ENCODE measurements at places on chromosomes 6 and 20.

DNA sequence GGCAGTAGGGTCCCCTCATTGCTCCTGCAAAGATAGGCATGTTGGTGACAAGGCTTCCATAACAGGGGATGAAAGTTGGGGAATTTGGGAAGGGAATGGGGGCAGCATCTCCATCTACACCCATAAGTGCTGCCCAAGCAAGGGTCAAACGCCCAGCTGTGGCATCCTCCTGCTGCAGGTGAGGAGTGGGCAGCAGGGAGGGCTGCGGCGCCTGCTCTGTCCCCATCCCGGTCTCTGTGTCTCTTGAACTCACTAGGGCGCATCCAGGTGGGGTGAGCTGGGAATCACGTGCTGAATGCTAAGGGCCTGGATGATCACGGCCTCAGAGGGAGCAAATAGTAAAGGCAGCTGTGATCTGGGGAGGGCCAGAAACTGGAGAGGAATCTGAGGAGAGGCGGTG lies 9.1 kb downstream of the MICA start:
- DNase-seq, result no peak

DNA sequence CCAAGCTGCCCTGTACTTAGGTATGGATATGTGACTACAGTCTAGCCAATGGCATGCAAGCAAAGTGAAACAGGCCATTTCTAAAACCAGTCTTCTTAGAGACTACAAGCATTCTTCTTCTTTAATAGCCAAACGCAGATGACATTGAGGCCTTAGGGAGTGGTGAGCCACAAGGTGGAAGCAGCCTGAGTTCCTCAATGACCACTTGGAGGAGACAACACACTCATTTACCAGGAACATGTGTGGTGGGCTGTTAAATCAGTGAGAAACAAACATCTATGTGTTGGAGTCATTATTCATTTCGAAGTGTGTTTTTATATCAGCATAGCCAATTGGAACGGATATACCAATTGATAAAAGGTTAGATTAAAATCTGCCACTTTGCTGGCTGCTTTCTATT lies 122.0 kb downstream of the GFRAL start:
- no peak for DNase-seq

DNA sequence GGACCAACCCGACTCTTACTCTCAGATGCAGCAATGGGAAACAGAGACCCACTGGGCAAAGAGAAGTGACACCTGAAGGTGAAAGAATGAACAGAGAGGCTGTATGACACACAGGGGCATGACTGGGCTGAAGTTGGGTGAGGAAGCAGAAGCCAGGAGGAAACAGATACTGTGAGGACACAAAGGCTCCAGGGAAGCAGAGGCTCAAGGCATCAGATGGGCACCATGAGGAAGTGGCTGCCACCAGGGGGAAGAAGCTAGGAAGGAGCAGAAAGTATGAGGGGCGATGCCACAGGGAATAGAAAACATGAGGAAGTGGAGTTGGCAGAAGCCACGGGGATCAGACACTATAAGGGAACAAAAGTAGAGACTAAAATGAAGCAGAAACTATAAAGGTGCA lies 30.9 kb upstream of the OCSTAMP start:
- no peak for DNase-seq

DNA sequence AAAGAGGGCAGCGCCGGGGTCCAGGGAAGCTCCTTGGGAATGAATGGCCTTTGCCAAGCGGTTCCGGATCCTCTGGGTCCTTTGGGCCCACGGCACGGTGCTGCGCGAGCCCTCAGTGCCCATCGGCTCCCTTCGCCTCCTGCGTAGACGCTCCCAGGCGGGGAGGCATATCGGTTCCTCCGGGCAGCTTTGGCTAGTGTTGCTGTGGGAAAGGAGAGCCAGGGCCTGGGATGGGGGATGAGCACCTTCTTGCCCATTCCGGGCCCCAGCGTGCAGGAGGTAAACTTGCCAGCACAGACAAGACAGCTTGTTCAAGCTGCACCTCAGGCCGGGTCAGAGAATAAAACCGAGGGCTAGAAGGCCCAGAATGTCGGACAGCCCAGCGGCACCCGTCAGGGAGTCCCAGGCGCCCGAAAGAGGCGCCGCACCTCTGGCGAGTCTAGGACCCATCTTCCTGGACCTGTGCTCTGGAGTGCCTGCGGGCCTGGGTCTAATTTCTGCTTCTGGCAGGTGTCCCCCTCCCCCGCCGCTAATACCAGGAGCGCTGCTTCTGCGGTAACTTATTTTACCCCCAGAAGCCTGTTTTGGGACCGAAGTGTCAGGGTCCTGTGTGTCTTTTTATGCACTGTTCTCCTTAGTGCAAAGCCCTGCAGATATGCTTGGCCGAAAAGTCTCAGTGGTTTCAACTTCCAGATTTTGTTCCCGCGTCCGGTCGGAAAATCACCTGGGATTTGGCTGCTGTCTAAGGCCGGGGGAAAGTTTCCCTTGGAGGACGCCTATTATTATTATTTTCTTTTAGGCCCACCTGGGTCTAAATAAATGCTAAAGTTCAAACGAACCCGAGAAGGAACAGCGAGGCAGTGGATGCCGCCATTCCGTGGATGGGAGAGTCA lies 1.7 kb upstream of the TFAP2C start:
- no peak for DNase-seq

GRCh38 chr6:160775792-160776580 lies 73.9 kb downstream of the PLG start:
- DNase-seq, result no peak

DNA sequence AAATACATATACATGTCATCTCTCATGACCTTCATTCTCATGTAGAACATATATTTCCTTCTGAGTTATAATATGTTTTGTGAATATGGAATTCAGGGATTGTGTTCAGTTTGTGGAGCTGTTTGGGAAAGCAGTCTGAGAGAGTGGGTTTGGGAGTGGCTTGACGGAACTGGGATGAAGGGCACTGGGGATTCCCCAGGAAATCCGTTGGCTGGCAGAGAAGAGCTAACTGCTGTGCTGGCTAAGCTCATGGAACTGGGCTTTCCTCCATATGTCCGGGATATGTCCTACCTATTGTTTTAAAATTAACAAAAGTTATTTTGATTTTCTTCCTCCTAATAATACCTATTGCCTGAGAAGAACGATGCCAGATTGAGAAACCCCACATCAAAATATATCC lies 359.5 kb upstream of the FLRT3 start:
- DNase-seq, result no peak

DNA sequence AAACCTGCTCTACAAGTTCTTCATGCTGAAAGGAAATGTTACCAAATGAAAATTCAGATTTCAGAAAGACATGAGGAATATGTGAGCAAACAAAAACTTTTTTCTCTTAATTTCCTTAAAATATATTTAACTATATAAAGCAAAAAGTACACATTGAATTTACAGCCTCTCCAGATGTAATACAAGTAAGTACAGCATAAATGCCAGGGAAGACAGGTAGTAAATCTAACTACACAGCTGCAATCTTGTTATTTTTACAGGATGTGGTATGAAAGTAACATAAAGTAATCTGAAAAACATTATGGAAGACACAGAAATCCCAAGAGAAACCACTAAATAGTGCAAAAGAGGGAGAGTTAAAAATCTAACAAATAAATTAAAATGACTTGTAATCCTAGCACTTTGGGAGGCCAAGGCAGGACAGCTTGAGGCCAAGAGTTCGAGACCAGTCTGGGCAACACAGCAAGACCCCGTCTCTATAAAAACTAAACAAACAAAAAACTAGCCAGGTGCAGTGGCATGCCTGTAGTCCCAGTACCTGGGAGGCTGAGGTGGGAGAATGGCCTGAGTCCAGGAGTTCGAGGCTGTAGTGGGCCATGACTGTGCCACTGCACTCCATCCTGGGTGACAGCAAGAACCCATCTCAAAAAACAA lies 50.7 kb downstream of the FAM8A1 start:
- DNase-seq, result no peak

DNA sequence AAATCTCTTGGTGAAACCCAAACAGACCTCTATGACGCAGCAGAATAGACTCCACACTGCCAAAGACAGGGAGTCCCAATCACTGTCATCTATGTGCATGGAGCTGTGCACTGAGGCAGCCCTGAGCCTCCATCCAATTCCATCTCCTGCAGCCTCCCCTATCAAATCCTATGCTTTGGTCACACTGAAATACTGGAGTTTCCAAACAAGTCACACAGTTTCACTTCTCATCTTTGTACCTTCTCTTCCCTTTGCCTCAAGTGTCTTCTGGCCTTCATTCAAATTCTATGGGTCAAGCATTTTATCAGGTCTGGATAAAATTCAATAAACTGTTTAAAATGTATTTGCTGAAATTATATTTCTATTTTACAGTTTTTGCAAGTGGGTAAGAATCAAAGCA lies 38.5 kb downstream of the FBXL4 start:
- no peak for DNase-seq

GRCh38 chr6:24932832-24933231 lies 2.9 kb downstream of the RIPOR2 start:
- DNase-seq, result no peak

DNA sequence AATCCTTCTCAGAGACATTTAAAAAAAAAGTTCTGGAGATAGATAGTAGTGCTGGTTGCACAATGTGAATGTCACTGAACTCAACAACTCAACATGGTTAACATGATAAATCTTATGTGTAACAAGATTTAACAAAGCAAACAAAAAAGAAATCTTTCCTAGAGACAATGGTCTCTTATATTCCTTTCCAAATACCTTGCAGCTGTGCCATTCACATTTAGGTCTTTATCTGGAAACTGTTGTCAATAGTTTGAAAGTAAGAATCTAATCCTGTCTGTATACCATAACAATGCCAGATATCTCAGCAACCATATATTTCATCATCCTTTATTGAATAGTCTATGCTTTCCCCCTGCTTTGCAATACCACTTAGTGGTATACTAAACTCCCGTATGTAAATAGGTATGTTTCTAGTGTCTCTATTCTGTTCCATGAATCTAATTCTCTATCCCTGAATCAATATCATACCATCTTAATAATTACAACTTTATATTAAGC lies 2.1 kb downstream of the SERAC1 start:
- no peak for DNase-seq

- DNase-seq, result no peak
These were observed 117.2 kb downstream of the BANF2 start for GRCh38 chr20:17816804-17817587.

- DNase-seq, result no peak
These were observed 19.7 kb downstream of the STX11 start for GRCh38 chr6:144170044-144170443.

DNA sequence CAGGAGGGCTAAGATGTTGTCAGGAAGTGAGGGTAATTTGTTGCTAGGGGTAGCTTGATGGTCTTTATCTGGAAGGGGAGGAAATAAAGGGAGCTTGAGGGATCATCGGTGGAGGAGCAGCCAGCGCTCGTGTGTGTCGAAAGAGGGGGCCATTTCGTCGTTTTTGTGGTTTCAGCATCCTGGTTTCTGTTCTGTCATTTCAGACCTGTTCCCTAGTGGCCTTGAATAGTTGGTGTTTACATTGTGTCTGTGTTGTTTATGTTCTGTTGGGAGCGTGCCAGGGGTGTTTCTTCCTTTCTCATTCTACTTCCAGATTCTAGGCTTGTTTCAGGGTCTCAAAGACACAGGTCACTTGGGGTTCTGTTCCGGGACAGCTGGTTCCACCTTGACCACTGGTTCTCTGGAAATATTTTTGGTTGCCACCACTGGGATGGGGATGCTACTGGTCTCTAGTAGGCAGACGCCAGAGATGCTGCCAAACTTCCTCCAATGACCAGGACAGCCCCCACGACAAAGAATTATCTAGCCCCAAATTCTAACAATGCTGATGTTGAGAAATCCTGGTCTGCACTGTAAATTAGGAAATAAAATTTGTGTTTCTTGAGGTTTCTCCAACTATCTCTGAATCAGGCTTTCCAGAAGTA lies 113.9 kb upstream of the NAA20 start:
- DNase-seq, result no peak

DNA sequence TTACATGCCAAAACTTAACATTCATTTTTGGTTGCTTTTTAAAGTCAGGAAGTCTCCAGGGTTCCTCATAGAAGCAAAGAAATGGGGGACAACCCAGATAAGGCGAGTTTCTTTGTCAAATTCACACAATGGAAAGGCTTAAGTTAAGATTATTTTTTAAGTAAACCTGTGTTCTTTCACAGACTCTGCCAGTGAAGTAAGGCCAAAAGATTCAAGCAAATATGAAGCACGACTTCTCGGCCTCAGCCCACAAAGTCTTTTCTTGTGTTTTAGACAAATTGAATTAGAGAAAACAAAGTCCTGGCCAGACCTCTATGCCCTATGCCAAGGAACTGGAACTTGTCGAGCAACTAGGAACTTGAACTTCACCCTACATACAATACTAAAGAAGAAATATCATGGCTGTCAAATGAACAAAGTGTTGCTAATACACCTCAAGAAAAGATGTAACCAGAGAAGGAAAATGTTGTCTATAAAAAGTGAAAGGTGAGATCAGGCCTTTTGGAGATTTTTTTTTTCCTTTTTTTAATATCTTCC lies 540.0 kb upstream of the JARID2 start:
- DNase-seq, result no peak

GRCh38 chr20:2305946-2306345 lies 10.1 kb downstream of the TGM3 start:
- DNase-seq, result no peak

GRCh38 chr6:112781241-112781640 lies 434.1 kb downstream of the RFPL4B start:
- no peak for DNase-seq

DNA sequence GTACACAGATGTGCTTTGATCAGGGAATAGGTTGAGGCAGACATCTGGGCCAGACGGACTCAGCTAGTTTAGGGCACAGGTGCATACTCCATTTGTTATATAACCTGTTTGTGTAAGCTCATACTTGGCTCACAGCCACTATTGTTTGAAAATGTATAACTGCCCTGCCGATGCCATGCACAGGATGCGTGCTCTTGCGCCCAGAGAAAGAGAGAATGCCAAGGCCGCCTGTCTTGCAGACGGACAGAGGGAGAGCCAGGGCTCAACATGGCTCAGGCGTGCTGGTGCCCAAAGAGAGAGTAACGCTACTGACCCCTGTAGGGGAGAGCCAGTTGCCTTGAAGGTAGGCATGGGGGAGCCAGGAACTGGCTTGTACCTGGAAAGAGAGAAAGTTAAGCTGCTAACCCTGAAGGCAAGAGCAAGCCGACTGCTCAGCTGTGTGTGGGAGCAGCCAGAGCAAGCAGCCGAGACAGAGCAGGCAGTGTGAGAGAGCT lies 57.7 kb downstream of the FAM229B start:
- no peak for DNase-seq

- DNase-seq, result no peak
These were observed 156.0 kb downstream of the RFPL4B start for GRCh38 chr6:112503091-112503596.

DNA sequence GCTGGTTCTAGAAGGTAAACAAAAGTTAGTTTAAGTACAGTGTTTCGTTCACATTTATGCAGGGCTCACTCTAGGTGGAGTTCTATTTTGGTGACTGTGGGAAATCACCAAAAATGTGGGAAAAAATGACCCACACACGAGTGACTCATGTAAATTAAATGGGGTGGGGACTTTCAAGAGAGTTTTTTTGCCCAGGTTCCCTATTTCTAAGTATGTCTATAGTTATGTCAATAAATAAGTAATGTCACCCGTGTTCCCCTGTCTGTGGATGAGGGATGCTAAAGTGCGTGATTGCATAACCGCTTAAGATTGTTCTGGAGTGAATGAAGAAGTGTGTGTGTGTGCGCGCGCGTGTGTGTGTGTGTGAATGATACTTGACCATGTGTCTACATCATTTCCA lies 69.1 kb downstream of the MYB start:
- DNase-seq, result no peak

DNA sequence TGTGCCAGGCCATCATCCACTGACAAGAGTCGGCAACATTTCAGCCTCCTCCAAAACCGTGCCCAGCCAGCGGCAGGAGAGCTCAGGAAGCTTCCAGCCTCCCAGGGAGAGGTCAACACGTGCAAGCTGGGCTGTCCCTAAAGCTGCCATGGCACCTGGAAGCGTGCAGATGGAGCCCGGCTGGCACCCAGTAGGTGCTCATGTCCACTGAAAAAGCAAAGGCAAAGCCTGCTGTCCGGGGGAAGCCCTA lies 14.4 kb upstream of the TLDC2 start:
- DNase-seq, result no peak

Measured in upper lobe of right lung (tissue), 1 donor.